ENCODE measurements at places on chromosomes 5 and 9.
A peak's percentile ranks its signal among the peaks of the same experiment; 100 is the strongest.

GRCh38 chr9:134165357-134166315, 1.3 kb upstream of the RNU6ATAC start:
- no peak for DNase-seq

DNA sequence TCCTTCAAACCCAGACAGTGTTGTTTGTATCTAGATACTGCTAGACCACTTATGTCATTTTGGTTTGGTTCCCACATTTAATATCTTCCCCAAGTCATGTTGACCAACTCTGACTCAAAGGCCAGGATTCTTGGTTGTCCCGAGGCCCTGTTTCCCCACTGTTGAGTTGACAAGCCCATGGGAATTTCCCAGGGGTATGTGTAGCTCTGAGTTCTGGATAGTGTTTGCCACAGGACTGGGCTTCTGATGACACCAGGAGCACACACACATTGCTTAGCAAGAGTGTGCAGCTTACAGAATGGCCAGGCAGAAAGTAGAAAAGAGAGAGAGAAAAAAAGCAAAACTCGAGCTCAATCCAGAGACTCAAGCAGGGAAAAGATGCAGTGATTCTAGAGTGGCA, 214.4 kb downstream of the NXNL2 start:
- DNase-seq: no peak

GRCh38 chr5:68652534-68652965, 437.0 kb downstream of the PIK3R1 start:
- DNase-seq: no peak

- no peak for DNase-seq
Measured at GRCh38 chr5:24367216-24367615, 277.6 kb downstream of the CDH10 start.

DNA sequence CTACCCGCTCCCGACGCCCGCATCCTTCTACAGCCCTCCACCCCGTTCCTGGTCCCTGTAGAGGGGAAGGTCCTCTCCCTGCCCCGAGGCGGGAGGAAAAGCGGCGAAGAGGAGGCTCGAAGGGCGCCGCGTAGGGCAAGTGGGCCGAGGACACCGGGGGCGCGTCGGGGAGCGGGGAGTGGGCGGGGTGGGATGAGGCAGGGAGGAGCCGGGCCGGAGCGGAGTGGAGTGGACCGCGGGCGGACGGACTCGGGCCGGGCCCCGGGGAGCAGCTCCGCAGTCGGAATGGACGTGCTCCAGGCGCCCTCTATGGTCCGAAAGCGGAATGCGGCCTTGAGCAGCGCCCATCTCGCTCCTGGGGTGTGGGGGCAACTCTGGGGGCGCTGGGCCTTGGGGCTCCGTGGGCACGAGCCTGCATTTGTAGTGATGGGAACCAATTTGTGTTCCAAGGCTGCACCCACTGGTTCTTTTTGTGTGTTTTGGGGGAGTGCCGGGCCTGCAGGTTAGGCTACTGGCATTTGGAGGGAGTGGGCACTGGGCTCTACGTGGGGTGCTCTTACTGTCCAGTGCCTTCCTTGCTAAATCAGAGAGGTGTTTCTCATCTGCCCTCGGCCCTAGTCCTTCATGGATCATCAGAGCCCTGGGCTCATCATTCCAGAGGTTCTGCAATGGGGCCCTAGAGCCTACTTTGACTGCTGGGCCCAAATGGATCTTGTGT, 7.3 kb downstream of the IRX1 start:
- DNase-seq: no peak

GRCh38 chr9:81508476-81508875, 180.9 kb downstream of the TLE1 start:
- DNase-seq: no peak

GRCh38 chr5:176726746-176727527, 79.7 kb downstream of the TSPAN17 start:
- no peak for DNase-seq

DNA sequence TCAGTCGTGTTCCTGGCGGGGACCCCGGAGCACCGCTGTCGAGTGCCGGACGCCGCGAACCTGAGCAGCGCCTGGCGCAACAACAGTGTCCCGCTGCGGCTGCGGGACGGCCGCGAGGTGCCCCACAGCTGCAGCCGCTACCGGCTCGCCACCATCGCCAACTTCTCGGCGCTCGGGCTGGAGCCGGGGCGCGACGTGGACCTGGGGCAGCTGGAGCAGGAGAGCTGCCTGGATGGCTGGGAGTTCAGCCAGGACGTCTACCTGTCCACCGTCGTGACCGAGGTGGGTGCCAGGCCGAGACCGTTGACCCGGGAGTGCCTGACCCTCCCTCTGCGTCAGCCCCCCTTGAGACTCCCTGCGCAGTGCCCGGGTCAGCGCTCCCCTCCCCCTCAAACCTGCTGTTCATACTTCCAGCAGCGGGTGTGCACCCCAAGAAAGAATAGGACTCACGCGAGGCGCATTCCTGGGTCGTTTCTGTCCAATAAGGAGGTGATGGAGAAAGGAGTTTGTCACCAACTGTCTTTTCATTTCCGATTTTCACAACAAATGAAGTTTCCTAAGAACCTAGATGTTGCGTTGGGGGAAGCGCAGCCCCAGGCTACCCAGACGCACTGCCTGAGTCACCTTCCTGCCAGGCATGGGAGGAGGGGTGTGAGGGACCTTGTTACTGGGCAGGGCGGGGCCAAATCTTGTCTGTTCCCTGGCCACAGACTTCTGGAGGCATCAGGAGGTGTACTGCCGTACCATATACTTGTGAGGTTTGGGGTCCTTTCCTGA, 722 bp downstream of the SLC22A4 start:
- no peak for DNase-seq

DNA sequence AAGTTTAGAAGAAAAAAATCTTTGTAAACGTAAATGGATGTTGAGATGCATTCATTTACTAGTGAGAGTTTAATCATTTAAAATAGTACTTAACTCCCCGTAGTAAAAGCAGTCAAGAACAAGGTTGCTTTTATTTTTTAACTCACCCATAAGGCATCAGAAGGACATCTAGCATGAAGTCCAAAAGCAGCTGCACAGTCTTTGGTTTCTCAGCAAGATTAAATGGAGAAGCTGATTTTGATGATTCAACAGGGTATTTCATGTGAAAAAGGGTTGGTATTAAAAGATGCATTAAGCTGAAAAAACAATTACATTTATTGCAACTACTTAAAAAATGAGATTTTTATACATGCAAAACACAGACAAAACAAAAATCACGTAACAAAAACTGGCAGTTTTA, 44.0 kb downstream of the ECPAS start:
- no peak for DNase-seq

- no peak for DNase-seq
Measured at GRCh38 chr5:32859211-32859641, 148.1 kb downstream of the NPR3 start.

- no peak for DNase-seq
Measured at GRCh38 chr5:112467485-112467884, 48.4 kb upstream of the EPB41L4A start.

DNA sequence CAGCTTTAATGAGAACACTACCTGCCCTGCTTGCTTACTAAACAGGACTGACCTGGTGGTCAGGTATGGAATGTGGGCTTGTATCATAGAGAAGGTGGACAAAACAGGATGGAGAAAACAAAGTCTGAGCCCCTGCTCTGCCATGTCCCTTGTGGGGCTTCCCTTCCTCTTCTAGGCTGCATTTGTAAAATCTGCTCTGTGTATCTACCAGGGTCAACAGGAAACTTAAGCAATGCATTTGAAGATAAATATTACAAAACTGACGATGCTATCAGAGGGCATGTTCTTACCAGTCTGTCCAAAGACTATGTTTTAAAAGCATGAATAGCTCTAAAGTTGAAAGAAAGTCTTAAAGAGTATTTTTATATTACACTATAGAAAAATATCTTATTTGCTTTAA, 228.7 kb downstream of the DCP2 start:
- DNase-seq: no peak

GRCh38 chr5:123429221-123429954, 6.2 kb upstream of the CEP120 start:
- DNase-seq: no peak

GRCh38 chr5:154143211-154143641, 47.3 kb upstream of the GALNT10 start:
- no peak for DNase-seq

GRCh38 chr9:135353935-135354334, 125.6 kb upstream of the PPP1R26 start:
- no peak for DNase-seq

- no peak for DNase-seq
Measured at GRCh38 chr9:21689854-21690253, 112.6 kb upstream of the MTAP start.

DNA sequence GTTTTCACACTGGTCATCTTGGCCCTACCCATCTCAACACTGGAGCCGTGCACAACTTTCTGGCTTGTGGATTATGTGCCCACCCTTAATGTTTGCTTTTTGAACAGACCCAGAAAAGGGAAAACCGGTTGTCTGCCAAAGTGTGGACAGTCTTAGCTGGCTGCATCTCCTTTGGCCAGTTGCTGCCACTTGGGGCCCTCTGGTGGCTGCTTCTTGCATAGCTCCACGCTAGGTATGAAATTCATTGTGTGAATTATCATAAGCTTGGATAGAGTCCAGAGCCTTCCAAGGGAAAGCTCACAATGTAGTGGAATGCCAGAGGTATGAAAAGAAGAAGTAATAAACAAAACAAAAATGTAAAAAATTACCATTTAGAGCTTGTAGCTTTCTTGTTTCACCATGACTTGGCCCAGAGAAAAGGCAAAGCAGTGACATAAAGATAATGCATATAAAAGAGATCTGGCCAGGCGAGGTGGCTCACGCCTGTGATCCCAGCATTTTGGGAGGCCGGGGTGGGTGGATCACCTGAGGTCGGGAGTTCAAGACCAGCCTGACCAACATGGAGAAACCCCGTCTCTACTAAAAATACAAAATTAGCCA, 12.5 kb upstream of the SLC36A3 start:
- DNase-seq: peak; percentile 60

DNA sequence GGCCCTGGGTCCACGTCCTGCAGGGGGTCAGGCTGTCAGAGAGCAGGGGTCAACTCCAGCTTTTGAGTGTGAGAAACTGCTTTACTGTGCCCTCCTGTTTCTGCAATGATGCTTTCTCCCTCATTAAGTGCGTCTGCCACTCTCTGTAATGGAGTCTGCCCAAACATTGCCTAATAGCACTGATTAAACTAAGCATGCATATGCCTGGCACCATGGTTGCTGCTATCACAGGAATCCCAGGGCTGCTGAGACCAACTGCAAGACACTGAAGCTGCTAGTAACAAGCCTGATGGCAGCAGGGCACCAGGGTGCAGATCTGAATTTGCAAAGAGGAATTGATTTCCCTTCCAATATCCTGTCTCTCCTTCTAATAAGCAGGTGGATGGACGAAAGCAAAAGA, 125.3 kb downstream of the SLC24A2 start:
- no peak for DNase-seq

- DNase-seq: no peak
Measured at GRCh38 chr9:14140096-14140697, 173.7 kb downstream of the NFIB start.

GRCh38 chr5:153865016-153865415, 173.7 kb downstream of the FAM114A2 start:
- DNase-seq: no peak

DNA sequence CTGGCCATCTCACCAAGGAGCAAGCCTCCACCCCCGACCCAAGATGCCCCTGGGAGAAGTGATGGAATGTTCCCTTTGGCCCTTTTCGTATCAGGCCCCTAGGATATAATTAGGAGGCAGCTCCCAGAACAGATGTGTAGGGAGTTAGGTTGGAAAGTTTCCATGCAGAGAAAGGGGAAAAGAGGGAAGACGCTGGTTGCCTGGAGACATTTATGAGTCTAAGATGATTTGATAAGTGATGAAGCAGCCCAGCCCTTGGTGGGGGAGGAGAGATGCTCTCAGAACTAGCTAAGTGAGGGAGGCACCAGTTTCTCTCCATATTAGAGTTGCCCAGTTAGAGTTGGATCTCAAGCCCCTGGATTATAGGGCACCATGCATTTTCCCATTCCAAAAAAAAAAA, 137.5 kb downstream of the GNA14 start:
- no peak for DNase-seq

DNA sequence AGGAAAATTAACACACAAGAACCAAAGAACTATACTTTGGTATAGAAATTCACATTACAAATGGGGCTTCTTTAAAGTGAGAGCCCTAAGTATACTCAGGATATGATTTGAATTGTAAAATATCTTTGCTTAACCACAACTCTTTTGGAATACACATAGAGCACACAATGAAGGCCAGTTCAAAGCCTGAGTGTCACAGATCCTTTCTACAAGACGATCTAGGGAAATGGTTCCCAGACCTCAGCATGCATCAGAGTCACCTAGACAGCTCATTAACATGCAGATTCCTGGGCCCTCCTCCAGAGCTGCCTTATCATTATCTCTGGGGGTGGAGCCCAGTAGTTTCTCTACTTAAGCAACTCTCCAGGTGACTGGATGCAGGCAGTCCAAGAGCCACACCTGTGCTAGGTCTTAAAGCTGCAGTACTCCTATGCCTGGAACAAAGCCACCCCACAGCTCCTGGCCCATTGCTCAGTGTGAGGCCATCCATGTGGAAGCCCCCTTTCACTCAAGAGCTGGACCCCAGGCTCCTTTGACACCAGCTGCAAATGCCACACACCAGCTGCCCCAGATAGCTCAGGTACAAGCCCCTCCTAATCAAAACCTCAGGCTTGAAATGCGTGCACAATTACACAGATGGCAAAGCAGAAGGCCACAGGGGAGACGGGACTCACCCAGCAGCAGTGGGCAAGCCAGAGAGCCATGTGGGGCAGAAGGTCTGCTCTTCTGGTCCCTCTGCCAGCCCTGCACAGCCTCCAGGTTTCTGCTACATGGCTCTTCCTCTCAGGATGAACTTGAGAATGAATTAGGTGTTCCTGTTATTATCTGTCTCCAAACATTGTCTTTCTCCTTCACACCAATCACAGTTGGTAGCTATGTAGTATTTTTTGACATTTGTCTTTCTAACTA, 106.1 kb downstream of the SH3TC2 start:
- DNase-seq: no peak

DNA sequence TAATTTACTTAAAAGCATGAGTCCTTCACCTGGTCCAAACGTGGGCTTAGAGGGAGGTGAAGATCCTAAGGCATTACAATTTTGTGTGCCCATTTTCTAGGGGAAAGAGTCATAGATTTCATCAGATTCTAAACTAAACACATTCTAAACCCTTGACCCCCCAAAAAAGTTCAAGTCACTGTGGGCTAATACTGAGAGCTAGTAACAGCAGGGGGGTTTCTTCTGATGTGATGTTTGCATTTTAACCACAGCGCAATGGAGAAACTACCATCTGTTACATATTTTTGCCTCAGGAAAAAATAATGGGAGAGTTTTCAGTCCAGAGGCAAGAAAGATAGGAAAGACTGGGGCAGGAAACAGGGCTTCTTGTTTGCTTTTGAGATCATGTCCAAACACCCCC, 110.8 kb upstream of the SLC1A3 start:
- no peak for DNase-seq

Data from left renal cortex interstitium (tissue), 4 donors.